ENCODE measurements at places on chromosomes 2 and 18.

DNA sequence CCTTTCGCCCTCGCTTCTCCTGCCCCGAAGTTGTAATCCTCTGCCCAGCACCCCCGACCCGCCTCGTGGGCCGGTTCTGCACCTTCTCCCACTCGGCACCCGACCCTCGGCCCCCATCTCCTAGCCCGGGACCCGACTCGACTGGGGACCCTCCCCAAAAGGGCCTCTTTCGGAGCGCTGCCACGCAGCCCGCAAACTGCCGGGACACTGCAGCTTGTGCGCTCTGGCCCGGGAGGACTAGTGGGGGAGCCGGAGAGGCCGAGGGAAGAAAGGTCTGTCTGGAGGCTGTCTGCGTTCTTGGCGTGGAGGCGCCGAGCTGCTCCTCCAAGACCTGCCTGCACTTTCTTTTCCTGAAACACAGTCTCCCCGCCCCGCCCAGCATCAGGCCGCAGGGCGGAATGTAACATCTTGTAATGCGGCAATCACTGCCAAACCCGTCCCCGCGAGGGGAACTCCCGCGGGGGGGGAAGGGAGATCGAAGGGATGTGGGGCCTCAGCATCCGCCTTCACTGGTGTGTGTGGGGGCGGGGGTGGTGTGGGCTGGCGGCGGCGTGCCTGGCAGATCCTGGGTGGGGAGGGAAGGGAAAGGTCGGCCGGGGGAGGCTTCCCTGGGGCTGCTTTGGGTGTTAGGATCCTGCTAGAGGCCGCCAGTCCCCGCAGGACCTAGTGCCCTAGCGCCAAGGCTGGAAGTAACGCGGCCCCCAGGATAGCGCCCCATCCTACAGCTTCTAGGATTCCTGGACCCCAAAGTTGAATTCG, 7.4 kb downstream of the DLX2 start:
- no peak for DNase-seq

GRCh38 chr18:23585007-23585871, 1.1 kb downstream of the NPC1 start:
- no peak for DNase-seq

- DNase-seq, result no peak
Measured at GRCh38 chr18:50080932-50081560, 113.9 kb downstream of the MYO5B start.

DNA sequence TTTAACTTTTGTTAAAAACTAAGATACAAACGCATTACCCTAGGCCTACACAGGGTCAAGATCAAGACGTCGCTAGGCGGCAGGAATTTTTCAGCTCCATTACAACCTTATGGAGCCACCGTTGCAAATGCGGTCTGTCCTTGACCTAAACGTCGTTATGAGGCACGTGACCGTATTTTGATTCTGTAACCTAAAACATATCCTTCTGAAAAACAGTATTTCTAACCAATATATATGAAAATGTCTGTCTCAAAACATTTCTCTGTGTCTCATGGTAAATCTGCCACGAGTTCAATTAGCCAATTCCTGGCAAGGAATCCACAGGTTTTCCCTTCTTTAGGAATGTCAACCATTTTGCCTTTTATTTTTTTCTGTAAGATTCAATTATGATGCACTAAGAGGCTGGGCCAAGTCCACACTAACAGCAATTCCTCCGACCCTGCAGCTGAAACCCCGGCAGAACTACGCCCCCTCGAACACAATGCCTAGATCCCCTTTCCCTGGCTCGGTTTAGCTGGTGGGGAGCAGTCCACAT, 1.7 kb downstream of the RTN4 start:
- DNase-seq, result peak; percentile 45

- no peak for DNase-seq
Measured at GRCh38 chr2:17107151-17107550, 411.1 kb downstream of the RAD51AP2 start.

GRCh38 chr18:62612289-62612645, 89.4 kb downstream of the ZCCHC2 start:
- DNase-seq, result no peak

- no peak for DNase-seq
Measured at GRCh38 chr18:24273596-24273995, 124.0 kb downstream of the OSBPL1A start.

DNA sequence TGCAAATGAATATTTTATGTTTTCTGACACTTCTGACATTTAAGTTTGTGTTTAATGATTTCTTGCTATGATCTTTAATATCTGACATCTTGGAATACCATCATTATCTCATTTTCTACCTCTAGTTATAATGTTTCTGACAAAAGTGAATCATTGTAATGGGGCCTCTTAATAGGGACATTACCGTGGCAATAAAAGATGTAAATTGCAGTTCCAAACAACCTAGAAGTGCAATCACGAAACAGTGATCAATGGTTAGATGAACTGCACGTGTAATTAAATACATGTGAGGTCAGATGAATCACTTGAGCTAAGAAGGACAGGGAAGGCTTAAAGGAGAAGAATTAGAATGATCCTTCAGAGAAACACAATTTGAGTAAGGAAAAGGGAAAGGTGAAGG, 1078.3 kb downstream of the DPP10 start:
- DNase-seq, result no peak

DNA sequence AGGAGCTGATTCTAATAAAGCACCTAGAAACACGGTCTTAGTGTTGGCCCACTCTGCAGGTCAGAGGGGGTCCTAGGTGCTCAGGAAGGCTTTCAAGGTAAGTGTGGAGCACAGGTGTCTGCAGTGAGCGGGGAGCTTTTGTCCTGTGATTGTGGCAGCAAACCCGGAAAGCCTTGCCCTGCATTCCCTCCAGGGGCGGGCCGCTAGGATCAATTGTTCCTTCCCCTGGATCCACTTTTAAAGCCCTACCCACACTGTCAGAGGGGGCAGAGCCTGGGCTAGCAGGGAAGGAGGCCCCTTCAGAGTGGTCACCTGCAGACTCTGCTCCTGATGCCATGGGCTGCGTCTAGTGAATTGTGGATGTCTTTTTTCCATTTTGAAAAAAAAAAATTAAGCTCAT, 176.0 kb downstream of the CTIF start:
- DNase-seq, result no peak

- no peak for DNase-seq
Measured at GRCh38 chr2:223696719-223697118, 94.6 kb upstream of the SCG2 start.

- DNase-seq, result no peak
Measured at GRCh38 chr2:39524756-39525635, 87.9 kb upstream of the MAP4K3 start.

DNA sequence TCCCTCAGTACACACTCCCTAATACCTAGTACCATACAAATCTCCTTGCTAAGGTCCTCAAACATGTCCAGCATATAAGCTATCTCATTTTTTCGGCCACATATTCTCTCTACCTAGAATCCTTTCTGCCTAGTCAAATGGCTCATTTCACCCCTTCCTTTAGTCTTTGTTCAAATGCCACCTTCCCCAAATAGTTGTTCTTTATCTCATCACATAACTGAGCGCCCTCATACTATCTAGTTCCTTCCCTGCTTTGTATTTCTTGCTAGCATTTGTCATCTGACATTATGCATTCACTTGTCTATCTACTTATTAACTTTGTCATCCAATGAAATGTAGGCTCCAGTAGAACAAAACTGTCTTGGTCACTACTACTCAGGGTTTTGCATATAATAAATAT, 35.5 kb downstream of the RPRD1A start:
- DNase-seq, result no peak

- no peak for DNase-seq
Measured at GRCh38 chr18:68316636-68317035, 398.3 kb downstream of the TMX3 start.

GRCh38 chr2:173126819-173127218, 51.2 kb downstream of the MAP3K20 start:
- no peak for DNase-seq

DNA sequence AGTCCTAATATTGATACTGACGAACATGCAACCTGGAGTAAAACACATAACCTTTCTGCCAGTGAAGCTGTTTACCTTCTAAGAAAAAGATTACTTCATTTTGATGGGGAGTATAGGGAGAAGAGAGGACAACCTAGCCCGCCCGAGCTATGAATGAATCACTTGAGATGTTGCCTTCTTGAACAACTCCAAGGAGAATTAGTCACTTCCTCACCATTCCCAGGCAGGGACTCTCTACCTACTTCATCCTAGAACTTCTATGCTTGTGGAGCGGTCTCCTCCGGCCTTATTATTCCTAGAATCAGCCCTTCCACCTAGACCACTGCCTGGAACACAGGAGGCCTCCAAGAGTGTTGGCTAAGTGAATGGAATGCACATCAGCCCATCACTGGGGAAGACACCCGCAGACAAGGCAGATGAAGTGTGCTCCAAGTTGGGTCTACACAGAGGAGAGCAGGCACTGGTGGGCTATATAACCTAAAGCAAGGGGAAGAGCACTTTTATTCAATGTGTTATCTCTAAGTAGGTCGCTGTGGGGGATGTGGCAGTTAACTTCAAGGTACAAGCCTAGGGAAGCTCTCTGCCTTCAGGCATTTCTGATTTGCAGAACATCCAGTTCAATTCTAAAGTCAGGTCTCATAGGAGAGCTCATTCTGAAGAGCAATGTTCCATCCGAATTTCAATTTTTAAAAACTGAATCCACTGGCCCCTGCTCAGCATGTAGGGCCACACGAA, 57.4 kb downstream of the STK39 start:
- DNase-seq, result no peak

GRCh38 chr2:76667821-76668271, 854.3 kb downstream of the LRRTM4 start:
- no peak for DNase-seq

GRCh38 chr18:60245096-60245495, 127.5 kb downstream of the MC4R start:
- no peak for DNase-seq

DNA sequence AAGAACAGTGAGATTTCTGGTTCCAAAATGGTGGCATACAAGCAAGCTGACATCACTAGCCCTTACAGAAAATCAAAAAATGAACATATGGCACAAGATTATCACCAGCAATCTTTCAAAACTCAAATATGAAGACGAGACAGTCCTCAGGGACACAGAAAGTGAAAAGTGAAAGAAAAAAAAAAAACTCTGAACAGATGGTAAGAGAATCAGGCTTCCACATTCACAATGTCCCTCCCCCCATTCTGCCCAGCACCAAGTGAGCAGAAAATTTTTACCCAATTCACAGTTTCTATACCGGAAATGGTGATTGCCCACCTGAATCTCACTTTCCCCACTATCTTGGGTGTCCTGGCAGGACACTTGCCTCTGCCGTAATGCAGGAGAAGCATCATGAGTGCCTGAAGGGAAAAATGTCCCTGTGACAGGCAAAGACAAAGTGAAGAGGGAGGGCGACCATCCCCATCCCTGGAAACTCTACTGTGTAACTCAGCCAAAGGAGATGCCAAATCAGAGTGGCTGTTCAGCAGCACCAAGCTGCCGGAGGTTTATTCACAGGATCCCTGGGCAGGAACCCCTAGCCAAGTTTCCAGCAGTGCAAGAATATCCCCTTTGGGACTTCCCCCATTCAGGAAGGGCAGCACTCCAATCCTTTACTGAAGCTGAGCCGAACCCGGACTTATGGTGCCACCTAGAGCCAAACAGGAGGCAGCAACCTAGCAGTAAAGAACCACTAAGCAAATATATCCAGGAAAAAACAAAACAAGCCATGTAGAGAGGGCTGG, 312.2 kb downstream of the LRATD1 start:
- DNase-seq, result no peak

DNA sequence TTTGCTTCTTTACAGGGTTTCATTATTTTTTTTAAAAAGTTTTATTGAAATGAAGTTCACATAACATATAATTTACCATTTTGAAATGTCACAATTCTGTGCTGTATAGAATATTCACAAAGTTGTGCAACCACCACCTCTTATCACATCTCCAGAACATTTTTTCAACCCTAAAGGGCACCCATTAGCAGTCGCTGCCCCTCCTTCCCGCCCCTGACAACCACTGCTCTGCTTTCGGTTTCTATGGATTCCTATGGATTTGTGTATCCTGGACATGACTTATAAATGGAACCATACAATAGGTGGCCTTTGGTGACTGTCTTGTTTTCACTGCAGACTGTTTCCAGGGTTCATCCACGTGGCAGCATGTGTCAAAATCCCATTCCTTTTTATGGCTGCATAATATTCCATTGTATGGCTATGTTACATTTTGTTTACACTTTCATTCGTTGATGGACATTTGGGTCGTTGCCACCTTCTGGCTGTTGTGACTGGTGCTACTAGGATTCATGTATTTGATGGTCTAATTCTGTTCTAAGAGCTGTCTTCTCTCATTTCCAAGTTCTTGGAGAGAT, 52.6 kb downstream of the SH3BP4 start:
- no peak for DNase-seq

DNA sequence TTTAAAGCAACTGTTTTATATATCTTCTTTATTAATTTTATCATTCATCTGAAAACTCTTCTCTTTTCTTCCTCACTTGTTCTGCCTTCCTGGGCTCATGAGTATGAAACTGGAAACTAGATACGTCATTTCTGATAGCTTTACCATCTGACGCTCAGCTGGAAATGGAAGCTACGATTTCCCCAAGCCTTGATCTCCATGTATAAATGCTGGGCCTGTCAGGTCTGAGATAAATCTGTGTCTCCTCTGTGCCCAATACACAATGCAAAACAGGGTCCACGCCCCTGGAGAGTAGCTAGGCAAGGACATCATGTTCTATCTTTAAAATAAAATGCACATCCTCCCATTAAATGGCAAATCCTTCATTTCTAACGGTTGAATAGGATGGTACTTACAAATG, 238.4 kb downstream of the AFF3 start:
- DNase-seq, result no peak

DNA sequence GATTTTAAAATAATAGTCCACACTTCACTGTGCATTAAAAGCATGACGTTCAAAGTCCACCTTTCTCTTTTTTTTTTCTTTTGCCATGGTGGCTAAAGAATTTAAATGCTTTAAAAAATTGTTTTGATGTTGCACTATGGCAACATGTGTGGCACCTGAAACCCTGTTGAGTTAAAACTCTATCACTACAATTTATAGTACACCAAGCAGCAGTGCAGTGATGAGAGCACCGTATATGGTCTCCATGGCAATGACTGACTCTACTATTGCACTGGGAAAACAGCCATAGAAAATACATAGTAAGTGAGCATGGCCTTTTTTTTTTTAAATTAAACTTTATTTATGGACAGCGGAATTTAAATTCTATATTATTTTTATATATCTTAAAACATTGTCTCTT, 298.8 kb downstream of the FIGN start:
- DNase-seq, result no peak

Data from right renal pelvis (tissue), 4 donors.